Activated CD4-positive, alpha-beta T cell treated with anti-CD3 and anti-CD28 coated beads, Interleukin-2, amount 50 U/mL, for 16 hours (primary cell): ENCODE measurements at places on chromosomes 11 and 22.

DNA sequence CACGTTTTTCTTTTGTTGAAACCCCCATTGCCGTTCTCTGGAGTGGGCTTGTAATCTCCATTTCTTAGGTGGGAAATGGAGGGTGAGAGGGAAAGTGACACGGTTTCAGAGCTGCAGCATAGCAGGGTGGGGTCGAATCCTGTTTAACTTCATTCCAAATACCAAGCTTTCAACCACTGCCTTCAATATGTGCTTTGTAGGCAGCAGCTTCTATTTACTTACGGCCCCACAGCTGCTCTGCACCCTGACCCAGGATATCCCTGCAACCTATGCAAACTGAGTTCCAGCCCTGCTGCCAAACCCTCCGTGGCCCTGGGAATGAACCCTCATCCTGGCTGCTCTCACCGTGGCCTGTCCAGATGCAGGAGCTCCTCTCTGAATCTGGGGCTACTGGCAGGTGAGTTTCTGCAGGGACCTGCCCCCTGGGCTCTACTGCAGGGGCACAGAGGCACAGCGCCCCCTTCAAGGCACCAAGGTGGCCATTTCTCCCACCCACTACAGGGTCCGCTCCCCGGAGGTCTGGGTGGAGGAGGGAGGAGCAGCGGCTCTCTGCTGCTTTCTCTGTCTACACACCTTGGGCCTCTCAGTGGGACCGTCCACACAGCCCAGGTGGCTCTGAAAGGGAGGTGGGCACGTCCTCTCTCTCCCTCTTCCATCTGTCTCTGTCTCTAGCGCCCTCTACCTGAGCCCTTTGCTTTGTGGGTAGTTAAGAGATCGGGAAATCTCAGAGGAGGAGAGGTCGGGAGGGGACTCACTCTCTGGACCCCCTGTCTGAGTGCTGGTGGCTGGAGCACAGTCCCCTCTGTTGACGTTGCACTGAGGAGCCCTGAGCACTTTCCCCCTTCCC is 279.1 kb downstream of the BRD1 start:
- no peak for DNase-seq

DNA sequence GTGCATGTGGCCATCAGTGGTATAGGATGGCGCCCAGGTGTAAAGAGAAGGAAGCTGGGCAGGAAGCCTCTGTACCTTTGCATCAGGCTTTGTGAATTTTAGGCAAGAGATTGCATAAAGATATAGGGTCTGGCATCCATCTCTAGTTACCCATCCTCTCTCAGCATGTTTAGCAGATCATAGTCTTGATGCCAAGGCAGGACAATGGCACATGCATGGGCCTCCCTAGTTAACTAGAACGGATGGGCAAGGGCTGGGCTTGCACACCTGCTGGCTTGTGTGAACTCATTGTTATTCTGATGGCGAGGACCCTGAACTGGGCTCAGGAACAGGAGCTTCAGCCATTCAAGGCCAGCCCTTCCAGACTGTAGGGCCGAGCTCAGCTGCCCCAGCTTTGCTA is 229.2 kb upstream of the NCAM1 start:
- DNase-seq = no peak

- no peak for DNase-seq
Observed at GRCh38 chr11:32531528-32531927, 52.1 kb upstream of the EIF3M start.

DNA sequence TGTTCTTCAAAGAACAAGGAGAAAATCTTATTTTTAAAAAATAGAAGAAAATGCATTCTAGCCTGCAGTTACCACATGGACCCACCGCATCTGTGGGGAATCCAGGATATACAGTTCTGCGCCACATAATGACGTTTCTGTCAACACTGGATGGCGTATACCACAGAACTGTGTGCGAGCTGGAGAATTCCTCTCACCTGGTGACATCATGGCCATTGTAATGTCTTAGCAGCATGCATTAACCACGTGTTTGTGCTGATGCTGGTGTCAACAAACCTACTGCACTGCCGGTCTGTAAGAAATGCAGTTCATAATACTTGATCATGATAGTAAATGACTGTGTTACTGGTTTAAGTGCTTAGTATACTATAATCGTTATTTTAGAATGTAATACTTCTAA is 174.7 kb downstream of the TBC1D22A start:
- no peak for DNase-seq

DNA sequence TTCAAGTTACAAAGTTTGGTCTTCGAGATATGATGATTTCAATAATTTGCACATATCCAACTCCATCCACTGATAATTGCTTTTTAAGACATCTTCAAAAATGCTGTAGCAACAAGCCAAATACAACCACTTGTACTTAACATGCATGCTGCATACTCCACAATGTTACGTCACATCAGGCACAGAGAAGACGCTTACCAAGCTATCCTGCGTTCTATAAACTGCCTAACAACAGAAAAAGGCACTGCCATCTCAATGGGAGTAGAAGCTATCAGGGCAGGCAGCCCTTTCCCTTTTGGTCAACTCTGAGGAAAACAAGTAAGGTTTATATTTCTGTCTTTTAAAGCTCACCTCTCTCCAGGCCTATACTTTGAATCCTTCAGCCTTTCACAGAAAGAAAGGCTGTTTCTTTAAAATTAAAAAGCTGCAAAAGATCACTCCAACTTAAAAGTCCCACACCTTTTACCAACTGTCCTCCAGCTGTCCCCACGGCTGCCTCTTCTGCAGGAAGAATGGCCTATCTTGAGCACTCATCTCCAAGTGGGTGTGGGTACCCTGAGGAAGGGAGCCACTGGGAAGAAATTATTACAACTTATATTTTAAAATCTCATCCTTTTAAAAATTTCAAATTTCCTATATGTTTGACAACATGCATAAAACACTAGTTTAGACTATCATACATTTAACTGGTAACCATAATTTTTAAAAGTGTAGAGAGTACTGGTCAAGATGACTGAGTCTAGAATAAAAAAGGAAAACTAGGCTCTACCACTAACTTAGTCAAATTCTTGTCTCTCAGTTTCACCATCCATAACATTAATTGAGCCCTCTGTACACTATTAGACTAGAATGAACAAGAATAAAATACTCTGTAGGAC is 14.5 kb downstream of the PHF21A start:
- DNase-seq = no peak
